HT1080 (cell line): ENCODE measurements at places on chromosomes 2 and 18.

DNA sequence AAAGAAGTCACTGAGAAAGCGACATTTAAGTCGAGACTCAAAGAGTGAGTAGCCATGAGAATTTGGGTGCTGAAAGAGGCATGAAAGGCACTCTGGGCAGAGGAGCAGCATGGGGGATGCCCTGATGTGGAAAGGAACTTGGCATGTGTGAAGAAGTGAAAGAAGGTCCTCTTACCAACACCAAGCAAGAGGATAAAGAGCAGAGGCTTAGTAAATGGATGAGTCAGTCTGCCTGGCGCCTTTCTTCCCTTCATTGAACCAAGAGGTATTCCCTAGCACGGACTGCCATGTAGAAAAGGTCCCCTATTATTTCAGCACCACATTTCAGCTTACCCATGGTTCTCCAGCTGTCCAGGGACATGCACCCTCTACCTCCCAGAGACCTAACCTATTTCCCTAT, 221.1 kb upstream of the NRP2 start:
- peak; percentile 57 for DNase-seq

GRCh38 chr2:196336715-196337114, 165.3 kb upstream of the STK17B start:
- no peak for DNase-seq

- DNase-seq: no peak
These were observed 171.2 kb downstream of the ASB1 start for GRCh38 chr2:238597638-238598528.

- DNase-seq: no peak
These were observed 2.5 kb downstream of the SNED1 start for GRCh38 chr2:241000831-241001321.

GRCh38 chr2:172280571-172281361, 146.6 kb upstream of the ITGA6 start:
- no peak for DNase-seq

DNA sequence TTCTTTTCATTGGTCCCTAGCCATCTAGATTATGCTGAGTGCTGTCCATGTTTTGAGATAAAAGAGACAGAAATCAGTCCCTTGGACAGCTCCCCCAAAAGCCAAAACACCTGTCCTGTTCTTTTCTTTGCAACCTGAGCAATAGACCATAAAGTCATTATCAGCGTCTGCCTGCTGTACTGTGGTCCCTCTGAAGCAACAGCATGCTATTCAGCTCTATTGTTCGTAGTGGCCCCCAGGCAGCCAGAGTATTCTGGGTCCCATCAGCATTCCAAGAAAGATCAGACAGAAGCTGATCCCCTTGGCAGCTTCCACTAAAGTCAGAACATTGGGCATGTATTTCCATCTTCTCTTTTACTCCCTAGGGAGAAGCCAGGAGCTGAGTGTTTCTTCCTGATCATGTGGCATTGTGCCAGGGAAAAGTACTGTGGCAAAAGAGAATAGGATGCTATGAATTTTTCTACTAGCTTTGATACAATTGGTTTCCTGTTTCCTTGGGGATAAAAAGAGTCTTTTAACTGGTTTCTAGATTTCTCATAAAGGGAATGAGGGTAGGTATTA, 33.6 kb upstream of the ZSWIM2 start:
- no peak for DNase-seq
